ENCODE measurements at places on chromosomes 4 and X.

- no peak for DNase-seq
Measured at GRCh38 chrX:68684919-68685304, 37.4 kb downstream of the STARD8 start.

- DNase-seq, result no peak
Measured at GRCh38 chr4:41514766-41515481, 23.0 kb upstream of the LIMCH1 start.

GRCh38 chrX:18389966-18390365 lies 35.4 kb upstream of the CDKL5 start:
- DNase-seq, result no peak

- DNase-seq, result no peak
Measured at GRCh38 chr4:27270435-27270834, 409.8 kb downstream of the STIM2 start.

GRCh38 chr4:47219586-47219985 lies 188.2 kb downstream of the GABRB1 start:
- DNase-seq, result no peak

GRCh38 chrX:10043386-10043785 lies 76.2 kb downstream of the CLDN34 start:
- no peak for DNase-seq

GRCh38 chr4:7771541-7772507 lies 167.8 kb downstream of the AFAP1 start:
- no peak for DNase-seq

DNA sequence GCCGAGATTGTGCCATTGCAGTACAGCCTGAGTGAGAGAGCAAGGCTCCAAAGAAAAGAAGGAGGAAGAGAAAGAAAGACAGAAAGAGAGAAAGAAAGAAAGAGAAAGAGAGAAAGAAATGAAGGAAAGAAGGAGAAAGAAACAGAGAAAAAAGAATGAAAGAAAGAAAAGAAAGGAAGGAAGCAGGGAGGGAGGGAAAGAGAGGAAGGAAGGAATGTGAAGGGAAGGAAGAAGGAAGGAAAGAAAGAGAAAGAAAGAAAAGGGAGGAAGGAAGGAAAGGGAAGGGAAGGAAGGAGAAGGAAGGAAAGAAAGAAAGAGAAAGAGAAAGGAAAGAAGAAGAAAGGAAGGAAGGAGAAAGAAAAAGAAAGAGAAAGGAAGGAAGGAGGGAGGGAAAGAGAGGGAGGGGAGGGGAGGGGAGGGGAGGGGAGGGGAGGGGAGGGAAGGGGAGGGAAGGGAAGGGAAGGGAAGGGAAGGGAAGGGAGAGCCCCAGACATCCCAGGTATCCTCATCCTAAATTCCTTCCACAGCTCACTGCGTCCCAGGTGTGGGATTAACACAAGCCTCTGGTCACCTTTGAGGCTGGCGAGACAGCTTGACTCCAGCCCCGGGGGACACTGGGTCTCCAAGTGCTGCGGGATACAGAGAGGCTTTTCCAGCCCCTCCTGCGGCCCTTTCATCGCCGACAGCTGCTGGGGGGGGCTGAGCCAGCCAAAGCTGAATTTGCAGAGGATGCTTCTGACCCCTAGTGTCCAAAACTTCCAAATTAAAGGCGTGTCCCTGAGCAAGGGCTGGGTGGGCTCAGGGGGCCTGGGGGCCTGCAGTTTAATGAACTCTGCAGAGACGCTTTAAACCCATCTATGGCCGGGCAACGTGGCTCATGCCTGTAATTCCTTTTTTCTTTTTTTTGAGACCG lies 24.2 kb upstream of the CSF2RA start:
- no peak for DNase-seq

GRCh38 chrX:114162068-114162735 lies 421.7 kb upstream of the HTR2C start:
- DNase-seq, result no peak

DNA sequence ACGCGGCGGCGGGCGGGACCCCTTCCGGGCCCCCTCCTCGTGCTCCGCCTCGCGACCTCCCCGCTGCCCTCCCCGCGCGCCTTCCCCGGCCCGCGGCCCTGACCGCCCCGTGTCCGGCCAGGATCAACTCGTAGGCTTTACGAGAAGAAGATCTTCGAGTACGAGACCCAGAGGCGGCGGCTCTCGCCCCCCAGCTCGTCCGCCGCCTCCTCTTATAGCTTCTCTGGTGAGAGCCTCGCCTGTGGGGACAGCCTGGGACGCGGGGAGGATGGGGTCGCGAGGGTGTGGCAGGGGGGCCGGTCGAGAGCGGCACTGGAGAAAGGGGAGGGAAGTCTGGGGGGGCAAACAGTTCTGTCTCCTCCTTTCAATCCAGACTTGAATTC lies 465 bp downstream of the EMD start:
- no peak for DNase-seq

DNA sequence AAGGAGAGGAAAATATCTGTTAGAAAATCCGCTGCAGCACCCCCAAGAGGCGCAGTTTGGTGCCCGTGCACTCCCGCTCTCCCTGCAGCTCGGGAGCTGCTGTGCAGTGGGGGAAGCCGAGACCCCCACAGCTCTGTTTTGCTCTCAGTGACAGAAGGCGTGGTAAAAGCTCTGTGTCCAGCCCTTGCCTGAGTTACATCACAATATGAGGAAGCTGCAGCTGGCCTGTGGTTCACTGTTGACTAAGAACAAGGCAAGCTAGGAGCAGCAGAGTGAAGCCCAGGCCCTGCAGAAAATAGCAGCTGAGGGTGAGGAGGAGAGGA lies 88.5 kb upstream of the ADRA2C start:
- DNase-seq, result no peak

Measured in fibroblast of gingiva (primary cell).